EL (cell line): ENCODE measurements at places on chromosomes 16 and 17.

GRCh38 chr16:85136213-85136701, 24.0 kb upstream of the CIBAR2 start:
- DNase-seq: peak; percentile 46

DNA sequence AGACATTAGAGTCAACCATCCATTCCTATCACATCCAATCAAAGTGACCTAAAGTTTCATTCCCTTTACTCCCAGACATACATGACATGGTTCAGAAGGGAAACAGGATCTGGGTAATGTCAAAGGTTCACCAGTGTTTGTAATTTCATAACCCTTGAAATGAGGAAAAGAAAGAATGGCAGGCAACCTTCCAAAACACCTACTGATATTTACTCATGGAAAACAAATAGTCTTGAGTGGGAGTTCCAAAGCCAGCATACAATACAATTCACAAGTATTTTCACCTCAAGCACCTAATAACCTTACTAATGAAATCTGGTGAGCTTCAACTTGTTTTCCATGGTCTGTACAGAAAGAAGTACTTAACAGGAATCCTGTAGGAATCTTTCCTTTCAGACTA, 72.5 kb upstream of the AXIN2 start:
- no peak for DNase-seq

- no peak for DNase-seq
These were observed 1.4 kb upstream of the MAP1LC3B start for GRCh38 chr16:87390641-87391323.

GRCh38 chr17:67420994-67421393, 43.9 kb downstream of the PITPNC1 start:
- DNase-seq: no peak

- DNase-seq: peak; percentile 50
These were observed 12.5 kb downstream of the TOM1L2 start for GRCh38 chr17:17959520-17960361.

DNA sequence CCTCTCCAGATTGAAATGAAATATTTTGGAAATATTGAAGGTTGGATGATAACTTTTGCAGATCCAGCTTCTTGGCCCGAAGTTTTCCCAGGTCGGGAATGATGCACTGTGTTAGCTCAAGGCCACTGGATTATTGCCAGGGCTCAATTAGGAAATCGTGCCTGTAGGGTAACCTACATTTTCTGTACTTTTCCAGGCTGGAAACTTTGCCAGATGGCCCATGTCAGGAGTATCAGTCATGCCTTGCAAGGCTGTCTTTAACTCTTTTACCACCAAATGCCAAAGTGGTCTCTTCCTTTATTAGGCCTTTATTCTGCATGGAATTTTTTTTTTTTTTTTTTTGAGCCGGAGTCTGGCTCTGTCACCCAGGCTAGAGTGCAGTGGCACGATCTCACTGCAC, 8.9 kb upstream of the SEC14L1 start:
- peak; percentile 47 for DNase-seq

DNA sequence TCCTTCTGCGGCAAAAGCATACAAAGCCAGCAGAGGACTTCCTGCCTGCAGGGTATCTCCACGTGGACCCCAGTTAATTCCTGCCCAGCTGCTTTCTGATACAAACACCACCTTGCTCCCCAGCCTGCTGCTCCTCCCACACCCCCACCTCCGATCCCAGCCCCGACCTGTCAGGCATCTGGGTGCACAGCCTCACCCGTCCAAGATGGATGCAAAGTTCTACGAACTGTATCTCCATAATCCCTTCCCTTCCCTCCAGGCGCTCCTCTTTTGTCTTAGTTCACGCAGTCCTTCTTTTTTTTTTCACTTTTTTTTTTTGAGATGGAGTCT, 15.6 kb upstream of the FOXJ1 start:
- no peak for DNase-seq

- DNase-seq: no peak
These were observed 1494.7 kb upstream of the CDH8 start for GRCh38 chr16:63530974-63531373.

GRCh38 chr16:638836-639235, 2.7 kb upstream of the METTL26 start:
- no peak for DNase-seq

- no peak for DNase-seq
These were observed 8.3 kb downstream of the WDR90 start for GRCh38 chr16:657487-657886.

- no peak for DNase-seq
These were observed 18.3 kb downstream of the ZSWIM7 start for GRCh38 chr17:15981208-15981607.

DNA sequence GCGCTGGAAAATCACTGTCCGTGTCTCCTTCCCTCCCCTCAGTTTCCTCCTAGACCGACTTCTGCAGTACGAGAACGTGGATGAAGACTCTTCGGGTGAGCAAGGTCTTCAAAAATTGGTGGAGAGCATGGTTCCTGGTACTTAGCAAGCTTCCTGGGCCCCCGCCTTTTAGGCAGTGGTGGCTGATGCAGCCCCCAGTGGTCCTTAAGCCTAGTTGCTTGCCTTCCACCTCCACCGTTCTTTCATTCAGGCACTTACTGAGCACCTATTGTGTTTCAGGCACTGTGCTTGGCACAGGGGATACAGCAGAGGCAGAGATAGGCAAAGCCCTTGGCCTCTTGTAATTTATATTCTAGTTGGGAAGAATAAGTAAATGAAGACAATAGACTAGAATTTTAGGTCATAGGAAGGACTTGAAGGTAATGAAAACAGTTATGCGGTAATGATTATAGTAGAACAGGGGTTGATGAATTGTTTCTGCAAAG, 767 bp downstream of the INO80E start:
- DNase-seq: no peak

- no peak for DNase-seq
These were observed 6.0 kb downstream of the MSRB1 start for GRCh38 chr16:1936945-1937479.

GRCh38 chr17:41098481-41098880, 539 bp upstream of the KRTAP4-8 start:
- peak; percentile 92 for DNase-seq

DNA sequence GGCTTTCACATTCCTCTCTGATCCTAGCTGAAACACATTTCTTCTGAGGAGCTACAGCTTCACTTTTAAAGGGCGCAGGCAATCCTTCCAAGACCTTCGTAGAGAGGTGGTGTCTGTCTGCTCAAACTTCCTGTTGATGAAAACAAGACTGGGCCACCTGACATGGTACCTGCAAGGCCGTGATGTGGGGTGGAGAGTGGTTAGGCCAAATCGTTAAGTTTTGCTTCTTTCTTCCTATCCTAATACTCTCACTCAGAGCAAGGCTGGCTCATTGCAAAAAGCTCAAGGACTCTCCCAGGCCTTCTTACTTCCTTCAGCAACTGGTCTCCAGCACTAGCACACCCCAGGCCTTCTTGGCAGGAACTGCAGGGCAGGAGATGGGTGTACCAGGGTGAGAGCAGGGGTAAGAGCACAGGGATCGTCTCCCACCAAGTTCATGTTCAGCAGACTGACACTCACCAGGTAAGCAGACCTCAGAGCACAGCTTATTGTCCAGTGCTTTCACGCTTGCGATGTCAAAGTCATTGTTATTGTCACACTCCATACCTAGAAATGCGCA, 10.9 kb upstream of the FOXJ1 start:
- DNase-seq: no peak

GRCh38 chr17:32464374-32464773, 20.1 kb downstream of the PSMD11 start:
- no peak for DNase-seq

DNA sequence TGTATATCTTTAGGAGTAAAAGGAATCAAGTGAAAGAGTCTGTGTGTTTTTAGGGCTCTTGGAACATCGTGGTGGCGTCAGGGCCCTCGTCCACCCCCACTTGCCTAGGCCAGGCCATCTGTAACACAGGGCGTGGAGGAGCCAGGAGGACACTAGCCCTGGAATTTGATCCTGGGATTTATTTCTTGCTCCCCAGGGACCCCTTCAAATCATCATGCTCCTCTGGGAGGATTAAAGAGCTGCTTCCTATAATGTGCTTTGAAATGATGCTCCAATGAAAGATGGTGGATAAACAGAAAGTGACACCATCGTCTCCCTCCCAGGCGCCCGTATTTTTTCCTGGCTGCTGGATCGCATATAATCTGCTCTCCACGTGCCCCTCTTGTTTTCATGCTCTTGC, 113.3 kb downstream of the AATF start:
- no peak for DNase-seq

- peak; percentile 27 for DNase-seq
These were observed 11.4 kb upstream of the ITPRIPL2 start for GRCh38 chr16:19102187-19102872.

- DNase-seq: no peak
These were observed 158.9 kb downstream of the PCTP start for GRCh38 chr17:55909776-55910175.

GRCh38 chr17:3990386-3991127, 26.3 kb upstream of the ATP2A3 start:
- DNase-seq: no peak

DNA sequence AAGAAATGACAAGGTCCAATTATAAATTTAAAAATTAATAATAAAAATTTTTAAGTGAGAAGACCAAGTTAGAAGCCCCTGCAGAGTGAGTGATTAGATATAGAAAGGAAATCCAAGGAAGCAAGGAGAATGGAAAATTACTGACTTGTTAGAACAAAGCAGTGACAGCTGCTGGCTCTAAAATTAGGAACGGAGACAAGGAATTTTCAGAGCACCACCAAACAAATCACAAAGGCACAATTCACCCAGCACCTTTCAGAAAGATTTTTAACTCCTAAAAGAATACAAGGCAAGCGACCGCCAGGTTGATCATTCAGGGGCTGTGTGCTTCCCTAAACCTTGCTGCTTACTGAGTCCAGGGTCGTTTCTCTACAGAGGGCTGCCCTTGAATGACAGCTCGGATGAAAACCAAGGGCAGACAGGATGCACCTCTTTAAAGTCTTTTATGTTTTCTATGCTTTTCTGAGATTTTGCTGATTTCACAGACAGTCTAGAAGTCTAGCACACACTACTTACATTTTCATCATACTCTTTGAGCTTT, 45.4 kb upstream of the GINS3 start:
- no peak for DNase-seq

- DNase-seq: no peak
These were observed 15.1 kb upstream of the ZFHX3 start for GRCh38 chr16:73062743-73063733.

DNA sequence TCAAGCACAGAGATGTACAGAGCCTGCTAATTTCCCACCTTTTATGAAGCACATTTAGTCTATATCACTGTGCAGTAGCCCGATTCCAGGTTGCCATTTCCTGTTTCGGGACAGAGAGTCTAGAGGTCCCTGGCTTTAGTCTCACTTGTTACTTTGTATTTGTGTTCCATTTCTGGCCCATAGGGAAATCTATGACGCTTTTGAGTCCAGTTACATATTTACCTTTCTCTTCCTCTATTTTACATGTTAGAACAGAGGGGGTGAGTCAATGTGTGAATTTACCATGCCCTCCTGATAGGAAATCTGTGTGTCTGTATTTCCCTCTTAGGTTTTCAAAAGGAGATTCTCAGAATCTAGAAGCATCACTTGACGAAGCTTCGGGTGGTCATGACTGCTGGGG, 227.1 kb upstream of the ZFHX3 start:
- DNase-seq: no peak

DNA sequence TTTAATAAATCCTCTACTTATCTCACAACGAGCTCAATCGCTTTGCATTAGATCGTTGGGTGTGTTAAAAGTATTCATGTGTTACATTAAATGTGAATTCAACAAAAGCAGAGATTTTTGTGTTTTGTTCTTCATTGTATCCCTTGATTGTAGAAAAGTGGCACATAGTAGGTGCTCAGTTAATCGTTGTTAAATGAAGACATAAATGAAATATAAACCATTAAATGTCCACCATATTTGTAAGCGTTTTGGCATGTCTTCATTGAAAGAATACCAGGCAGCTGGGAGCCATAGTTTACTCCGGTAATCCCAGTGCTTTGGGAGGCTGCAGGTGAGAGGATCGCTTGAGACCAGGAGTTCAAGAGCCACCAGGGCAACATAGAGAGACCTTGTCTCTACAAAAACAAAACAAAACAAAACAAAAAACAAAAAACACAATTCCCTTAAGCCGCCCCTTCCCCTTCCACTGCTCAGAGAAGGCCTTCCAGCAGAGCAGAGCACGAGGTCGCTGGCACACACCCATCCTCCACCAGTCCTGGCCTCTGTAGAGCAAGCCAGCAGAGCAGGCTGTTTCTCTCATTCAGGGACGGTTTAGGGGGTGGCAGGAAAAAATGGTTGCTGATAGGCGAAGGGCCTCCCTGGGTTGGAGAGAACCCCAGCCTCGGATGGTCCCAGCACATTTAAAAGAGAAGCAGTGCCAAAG, 673 bp upstream of the CHD9 start:
- no peak for DNase-seq

- no peak for DNase-seq
These were observed 295.1 kb upstream of the RBFOX1 start for GRCh38 chr16:7037495-7037894.

DNA sequence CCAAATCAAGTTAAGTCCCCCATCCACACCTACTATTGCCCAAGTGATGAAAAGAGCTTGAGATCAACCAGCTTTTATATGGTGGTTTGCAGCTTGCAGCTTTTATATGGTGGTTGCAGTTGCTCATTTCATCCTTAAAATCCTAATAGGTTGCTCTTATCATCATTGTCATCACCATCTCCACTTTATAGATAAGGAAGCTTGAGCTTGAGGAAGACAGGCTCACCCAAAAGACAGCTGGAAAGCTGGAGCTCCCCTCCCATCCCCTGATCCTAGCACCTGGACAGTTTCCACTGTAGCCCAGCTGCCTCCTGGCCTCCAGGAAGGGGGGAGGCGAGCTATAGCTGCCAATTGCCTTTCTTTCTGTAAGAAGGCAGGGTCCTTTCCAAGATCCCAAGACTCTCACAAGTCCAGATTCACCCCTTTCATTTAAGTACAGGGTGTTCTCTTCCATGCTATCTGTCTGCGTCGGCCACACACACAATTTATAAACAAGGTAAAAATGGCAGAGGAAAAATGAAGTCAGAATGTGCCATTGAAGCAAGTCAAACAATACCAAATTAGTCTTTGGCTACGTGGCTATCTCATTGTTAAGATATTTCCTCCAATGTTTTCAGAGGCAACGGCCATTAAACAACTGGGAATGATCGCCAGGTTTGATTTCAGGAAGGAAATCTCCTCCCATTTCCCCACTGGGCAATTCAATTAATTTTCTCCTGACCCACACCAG, 63.3 kb downstream of the PECAM1 start:
- no peak for DNase-seq

DNA sequence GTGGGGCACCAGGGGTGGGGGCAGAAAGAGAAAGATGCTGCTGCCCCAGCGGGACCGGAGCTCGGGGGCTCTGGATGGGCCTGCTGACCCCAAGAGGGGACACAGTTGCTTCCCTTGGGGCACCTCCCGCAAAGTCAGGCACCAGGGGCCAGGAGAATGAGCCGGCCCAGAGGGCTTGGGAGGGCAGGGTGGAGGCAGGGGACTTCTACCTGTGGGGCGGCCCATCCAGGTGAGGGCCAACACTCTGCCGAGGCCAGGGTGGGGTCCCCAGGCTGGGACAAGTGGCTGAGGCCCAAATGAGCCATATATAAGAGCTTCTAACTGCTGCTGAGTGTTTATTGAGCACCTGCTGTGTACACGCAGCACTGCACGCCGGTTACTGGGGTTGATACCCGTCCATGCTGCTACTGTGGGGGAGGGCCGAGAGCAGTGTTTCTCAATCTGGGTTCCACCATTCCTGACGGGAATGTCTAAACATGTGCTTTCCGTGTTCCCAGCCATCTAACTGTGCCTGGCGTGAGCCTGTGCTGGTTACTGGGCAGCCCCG, 211.7 kb upstream of the GSE1 start:
- DNase-seq: no peak
